Hematopoietic multipotent progenitor cell treated with erythropoietin and hydrocortisone succinate and interleukin-3 and kit ligand, for 17 days (in vitro differentiated cells): ENCODE measurements at places on chromosomes 11 and 22.

GRCh38 chr11:57237204-57237681, at the start of gene APLNR:
Gene APLNR (minus strand): TSS chr11:57237250. CDS start chr11:57237004, 246 bp downstream.
- no peak for DNase-seq

GRCh38 chr11:128334311-128335044, 252.9 kb downstream of the ETS1 start:
- DNase-seq = no peak

DNA sequence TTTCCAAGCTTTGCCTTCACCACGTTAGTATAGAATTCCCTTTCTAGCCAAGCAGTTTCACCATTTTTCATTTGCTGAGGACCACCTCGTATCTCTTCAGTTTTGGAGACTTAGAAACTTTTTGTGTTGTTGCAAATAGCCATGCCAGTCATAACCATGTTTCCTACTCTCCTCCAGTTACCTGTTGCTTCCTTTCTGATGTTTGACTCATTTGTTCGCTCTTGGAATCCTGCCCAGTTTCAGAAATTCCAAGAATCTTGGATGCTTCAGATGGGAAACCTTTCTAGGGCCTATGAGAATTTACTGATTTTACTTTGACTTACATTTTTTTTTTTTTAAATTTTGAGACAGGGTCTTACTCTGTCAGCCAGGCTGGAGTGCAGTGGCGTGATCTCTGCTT, 65.4 kb downstream of the PPP6R3 start:
- no peak for DNase-seq

DNA sequence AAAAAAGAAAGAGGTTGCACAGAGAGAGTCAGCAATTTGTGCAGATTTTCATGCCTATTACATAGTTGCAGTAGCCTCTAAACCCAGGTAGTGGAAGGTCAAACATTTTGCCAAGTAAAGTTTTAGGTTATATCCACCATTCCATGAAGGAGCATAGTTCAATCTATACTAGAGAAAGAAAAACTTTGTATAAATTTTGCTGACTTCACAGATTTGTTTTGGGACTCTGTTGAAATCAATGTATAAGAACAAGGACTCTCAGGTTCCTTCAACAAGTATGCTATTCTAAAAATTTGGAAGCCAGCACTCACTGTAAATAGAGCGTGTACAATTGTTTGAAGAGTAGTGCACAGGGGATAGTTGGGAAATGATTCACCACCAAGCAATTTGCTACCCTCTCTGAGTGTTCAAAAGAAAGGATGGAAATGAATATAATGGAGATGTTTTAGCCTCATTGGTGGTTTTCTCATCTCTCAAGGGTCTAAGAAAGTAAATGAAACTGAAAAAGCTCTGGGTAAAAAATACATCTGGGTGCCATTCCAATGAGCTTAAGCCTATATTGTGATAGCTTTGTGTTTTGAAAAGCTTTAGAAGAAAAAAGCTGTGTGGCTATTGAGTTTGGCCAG, 508.4 kb upstream of the LUZP2 start:
- DNase-seq = no peak

GRCh38 chr11:134052395-134052987, 16.4 kb upstream of the JAM3 start:
- DNase-seq = no peak

DNA sequence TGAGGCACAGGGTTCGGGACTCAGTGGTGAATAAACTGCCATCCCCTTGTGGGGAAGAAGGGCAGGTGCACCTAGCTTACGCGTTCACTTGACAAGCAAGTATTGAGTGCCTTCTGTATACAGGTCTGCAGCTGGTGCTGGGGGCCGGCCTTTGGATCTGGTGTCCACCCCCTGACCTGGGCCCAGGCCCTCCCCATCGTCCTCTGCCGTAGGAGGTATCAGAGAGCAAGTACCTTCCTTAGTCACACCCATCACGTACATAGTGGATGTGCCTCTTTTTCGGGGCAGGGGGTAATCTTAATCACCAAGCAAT, 53.3 kb downstream of the SMIM38 start:
- no peak for DNase-seq

- no peak for DNase-seq
These were observed 118.8 kb downstream of the NXPE2 start for GRCh38 chr11:114796954-114797721.

DNA sequence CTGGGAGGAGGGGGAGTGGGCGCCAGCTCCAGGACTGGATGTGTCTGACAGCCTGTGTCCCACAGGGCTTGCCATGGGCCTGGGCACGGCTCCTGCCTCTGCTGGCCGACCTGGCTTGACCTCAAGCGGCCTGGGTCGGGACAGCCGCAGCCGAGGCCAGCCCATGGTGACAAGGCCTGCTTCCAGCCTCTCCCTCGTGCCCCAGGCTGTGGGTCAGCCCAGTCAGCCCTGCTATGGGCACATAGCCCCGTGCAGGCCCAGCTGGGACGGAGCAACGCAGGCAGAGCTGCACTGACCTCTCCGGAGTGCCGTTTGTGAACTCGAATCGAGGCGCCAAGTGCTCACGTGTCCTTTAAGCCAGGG, 17.9 kb downstream of the OSBPL5 start:
- DNase-seq = no peak

DNA sequence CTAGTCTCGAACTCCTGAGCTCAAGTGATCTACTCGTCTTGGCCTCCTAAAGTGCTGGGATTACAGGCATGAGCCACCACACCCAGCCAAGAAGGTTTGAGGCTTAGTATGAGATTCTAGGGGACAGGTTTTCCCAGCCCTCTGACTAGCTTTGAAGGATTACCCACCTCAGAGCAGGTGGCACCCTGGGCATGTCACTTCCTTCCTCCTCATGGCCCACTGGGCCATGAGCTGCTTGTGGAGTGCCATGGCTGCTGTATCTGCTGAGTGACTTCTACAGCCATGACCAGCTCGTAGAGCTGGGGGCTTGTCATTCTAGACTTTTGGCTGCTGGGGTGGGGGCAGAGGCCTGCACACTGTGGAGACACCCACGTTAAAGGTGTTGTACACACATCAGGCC, 25.1 kb downstream of the TOM1 start:
- no peak for DNase-seq

DNA sequence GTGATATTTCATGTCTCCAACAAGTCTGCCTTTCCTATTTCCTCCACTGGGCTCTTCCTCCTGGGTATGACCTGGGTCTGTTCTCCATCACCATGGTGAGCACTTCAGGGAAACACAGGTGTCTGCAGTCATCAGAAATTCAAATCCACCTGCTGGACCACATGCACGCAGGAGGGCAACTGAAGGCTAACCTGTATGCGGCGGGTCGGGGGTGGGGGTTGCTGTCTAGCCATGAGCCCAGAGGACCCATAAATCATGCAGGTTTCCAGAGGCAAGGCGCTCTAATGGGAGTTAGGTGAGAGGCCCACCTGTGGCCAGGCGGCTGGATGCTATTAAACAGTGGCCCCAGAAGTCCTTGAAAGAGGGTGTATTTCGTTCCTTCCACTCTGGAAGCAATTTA, 11.1 kb upstream of the PAMR1 start:
- no peak for DNase-seq

DNA sequence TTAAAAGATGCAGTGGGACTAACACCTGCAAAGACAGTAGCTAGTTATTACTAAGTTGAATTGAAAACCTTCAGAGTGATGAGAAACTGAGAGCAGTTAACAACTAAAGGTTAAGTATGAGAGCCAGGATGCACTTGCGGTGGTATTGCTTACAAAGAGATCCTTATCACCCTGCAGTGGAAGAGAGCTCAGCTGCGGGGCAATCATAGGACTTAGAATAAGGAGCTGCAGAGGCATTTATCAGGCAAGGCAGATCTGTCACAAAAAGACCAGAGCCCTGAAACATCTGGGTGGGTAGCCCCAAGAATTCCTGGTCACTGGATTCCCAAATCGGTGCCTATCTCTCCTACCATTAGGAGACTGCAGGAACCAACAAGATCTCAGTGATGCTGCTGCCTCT, 34.3 kb upstream of the CFAP300 start:
- DNase-seq = no peak

DNA sequence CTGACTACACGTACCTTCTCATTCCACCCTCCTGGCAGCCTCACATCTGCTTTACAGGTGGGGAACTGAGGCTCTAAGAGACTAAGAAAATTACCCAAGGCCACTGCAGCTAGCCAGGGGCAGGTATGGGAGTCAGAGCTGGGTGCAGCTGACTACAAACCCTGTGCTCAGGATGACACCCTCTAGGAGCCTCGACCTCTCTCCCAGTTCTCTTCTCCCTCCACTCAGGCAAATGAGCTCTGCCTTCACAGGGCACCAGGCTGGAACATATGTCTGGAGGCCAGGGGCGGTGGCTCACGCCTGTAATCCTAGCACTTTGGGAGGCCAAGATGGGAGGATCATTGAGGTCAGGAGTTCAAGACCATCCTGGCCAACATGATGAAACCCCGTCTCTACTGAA, 4.0 kb downstream of the SYT12 start:
- DNase-seq = no peak

- no peak for DNase-seq
These were observed 76.1 kb downstream of the MYO7A start for GRCh38 chr11:77203901-77204753.

DNA sequence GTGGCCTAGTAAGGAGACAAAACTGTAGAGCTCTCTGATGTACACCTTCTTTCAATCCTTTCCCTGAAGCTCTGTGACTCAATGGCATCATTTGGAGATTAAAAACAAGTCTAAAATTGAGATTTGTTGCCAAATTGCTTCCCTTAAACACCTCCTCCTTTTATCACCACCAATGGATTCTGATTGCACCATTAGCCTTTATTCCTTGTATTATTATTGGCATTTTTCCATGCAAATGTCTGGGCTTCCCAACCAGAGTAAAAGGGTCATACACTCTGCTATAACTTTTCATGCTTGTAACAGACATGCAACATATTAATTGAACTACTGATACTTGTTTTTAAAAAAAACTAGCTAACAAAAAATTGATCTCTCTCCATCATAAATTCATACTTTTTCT, 124.2 kb downstream of the CCDC34 start:
- DNase-seq = no peak

DNA sequence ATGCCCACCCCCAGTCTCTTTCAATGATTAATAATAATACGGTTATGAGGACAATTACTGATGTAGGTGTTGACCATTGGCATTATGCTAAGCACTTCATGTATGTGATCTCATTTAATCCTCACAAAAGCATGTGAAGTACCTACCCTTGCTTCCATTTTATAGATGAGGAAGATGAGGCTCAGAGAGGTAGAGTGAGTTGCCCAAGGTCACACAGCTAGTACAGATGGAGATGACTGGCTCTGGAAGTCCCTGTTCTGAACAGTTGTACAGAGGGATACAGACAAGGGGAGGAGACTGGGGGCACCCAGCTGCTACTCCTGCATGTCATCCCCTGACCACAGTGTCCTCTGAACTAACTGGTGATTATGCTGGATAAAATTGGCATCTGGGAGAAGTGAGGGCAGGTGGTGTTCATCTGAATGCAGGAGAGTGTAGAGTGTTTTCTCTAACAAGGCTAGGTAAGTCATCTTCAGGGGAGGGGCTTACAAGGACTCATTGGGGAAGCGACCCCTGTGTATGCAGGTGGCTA, 43.2 kb downstream of the KIAA1671 start:
- no peak for DNase-seq

DNA sequence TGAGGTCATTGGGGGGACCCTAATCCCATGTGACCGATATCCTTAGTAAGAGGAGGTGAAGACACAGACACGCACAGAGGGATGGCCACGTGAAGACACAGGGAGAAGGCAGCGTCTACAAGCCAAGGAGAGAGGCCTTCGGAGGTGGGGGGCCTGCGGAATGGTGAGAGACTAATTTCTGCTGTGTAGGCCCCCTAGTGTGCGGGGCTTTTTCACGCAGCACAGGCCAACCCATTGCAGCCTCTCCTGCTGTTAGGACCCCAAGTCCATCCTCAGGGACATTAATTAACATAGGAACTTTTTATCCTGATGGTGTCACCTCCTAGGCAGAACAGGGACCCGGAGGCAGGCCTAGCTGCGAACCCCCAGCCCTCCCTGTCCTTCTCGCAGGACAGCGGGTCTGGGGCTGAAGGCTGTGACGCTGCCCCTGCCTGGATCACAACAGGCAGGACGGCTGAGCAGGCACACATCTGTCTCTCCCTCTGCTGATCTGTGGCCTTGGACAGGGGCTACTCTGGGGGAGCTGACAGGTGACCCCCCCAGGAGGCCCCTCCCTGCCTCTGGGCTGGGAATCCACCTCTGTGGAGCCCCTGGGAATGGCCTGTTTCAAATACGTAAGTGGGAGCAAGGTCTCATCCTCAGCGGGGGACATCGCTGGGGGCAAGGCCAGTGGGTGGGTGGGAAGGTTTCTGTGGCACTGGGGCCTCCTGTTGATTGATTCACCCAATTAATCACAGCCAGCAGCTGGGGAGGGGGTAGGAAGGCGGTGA, 7.9 kb downstream of the ASCL2 start:
- no peak for DNase-seq

DNA sequence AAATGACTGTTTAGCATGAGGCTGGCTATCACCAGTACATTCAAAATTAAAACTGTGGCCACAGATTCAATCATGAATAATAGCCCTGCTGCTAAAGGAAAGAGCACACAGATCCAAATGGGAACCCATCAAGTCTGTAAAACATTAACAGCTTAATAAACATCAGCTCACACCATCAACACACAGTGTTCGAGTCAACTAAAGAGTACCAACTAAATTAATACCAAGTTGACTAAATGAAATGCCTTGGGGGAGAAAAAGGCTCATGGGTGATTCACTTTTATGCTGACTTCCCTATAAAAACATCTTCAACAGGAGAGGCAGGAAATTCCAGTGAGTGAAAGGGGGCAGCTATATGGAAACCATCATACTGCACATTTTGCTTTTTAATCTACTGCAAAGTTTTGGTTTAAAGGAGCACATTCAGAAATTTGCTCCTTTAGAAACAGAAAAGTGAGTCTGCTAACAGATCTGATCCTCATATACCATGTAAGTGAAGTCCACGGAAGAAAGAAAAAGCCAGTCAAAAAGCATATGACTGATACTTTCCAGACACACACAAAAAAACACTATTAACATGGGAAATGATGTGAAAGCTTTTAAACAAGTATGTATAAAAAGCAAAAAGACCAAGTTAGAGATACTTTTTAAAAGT, 16.3 kb downstream of the LGR4 start:
- no peak for DNase-seq

GRCh38 chr11:103947546-103947919, 88.9 kb upstream of the DDI1 start:
- no peak for DNase-seq

GRCh38 chr11:117862019-117862725, 14.3 kb downstream of the FXYD6 start:
- DNase-seq = no peak
